G401 (cell line): ENCODE measurements at places on chromosomes 3 and 15. TPM values are rescaled to one million over a fixed set of nuclear protein-coding genes. Genes with fewer than 3 reads are reported as not detected.

- peak; percentile 72 for DNase-seq
These were observed 134.7 kb downstream of the TPRA1 start for GRCh38 chr3:127455541-127456450.

DNA sequence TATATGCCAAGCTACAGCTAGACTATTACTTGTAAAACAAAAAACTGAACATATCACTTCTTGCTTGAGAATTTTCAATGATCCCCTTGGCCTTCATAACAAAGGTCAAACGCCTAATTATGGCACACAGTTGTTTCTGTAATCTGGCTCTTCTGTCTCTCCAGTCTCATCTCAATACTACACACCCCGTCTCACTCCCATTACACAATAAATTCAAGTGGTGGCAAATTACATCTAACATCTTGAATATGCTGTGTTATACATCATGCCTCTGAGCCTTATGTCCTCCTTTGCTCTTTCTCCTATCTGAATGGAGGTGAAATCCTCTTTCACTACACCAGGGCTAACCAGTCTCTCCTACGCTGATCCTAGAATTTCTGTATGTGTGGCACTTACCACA, 140.4 kb downstream of the TBL1XR1 start:
- DNase-seq: peak; percentile 33

- peak; percentile 25 for DNase-seq
These were observed 1.1 kb downstream of the MITF start for GRCh38 chr3:69740103-69741021.

DNA sequence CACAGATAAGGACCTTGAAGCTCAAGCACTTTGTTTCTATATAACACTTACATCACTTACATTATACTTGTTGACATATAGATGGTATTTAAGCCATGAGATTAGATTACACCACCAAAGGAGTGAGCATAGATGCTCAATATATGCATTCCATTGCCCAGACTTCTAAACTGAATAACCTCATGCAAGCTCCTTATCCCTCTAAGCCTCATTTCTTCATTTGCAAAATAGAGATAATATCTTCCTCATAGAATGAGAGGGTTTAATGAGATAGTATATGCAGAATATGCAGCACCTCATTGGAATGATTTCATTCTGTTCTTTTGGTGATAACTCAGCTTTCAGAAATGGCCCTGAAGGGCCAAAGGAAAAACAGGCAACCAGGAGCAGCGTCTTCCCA, 18.5 kb downstream of the NLGN1 start:
- DNase-seq: no peak

GRCh38 chr3:132513057-132513456, 84.0 kb upstream of the ACKR4 start:
- DNase-seq: no peak

DNA sequence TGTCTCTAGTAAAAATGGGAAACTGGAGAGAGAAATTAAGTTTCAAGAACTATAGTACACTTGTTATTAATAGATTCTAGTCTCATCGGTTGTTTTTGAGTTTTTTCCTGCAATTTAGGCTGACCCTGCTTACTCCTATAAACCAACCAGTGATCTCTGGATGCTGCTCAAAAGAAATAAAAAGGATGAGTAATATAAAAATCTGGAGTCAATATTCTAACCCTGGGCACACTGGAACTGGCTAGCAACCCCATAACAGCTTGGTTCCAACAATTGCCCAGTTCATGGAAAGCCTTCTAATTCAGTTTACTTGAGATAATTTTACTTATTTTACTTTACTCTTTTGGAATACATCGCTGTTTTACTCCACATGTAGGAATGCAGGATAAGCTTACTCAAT, 211.6 kb downstream of the GBE1 start:
- no peak for DNase-seq

- no peak for DNase-seq
These were observed 54.2 kb upstream of the SPATA12 start for GRCh38 chr3:57006179-57006657.

DNA sequence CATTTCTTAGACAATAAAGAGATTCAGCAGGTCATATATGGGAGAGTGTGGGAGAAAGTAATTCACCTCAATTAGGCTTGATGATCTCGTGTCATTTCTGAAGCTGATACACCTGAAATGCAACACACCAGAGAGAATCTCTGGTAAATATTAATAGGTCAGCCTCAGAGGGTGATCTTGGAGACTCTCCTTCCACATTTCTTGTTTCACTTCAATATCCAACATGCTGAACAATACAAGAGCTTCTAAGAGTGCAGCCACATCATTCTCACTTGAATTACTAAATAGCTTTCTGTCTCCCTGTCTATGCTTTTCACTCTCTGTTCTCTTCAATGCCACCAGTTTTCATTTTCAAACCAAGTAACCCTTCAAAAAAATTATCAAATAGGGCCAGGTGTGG, 71.1 kb upstream of the GK5 start:
- no peak for DNase-seq

- no peak for DNase-seq
These were observed 20.7 kb upstream of the POMGNT2 start for GRCh38 chr3:43126536-43126935.

GPR171 gene
- not detected in 2 replicates for total RNA-seq

HESX1 gene
- total RNA-seq: 0.43 and 3.6 TPM in 2 replicates

THPO gene
- total RNA-seq: 0.12 and 0.20 TPM in 2 replicates
